ENCODE measurements at places on chromosomes 7 and 10. TPM values are rescaled to one million over a fixed set of nuclear protein-coding genes. Genes with fewer than 3 reads are reported as not detected.

EBF3 gene
- 26.1 TPM for total RNA-seq

AOAH gene
- 0.92 TPM for total RNA-seq

- no peak overlapping the region for H3K27ac ChIP-seq
- H3K27me3 ChIP-seq: no peaks in the 10 kb centered on the region
- no peak for DNase-seq
- H3K4me3 ChIP-seq: no peak overlapping the region
Measured at GRCh38 chr7:144649120-144649519, 186.7 kb downstream of the TPK1 start.

GATA3 gene
- total RNA-seq: 18.5 TPM
